HuH-7.5 (cell line): ENCODE measurements at places on chromosomes 1 and 21.

- no peak for DNase-seq
These were observed 270.2 kb downstream of the PTPRC start for GRCh38 chr1:198908995-198909394.

DNA sequence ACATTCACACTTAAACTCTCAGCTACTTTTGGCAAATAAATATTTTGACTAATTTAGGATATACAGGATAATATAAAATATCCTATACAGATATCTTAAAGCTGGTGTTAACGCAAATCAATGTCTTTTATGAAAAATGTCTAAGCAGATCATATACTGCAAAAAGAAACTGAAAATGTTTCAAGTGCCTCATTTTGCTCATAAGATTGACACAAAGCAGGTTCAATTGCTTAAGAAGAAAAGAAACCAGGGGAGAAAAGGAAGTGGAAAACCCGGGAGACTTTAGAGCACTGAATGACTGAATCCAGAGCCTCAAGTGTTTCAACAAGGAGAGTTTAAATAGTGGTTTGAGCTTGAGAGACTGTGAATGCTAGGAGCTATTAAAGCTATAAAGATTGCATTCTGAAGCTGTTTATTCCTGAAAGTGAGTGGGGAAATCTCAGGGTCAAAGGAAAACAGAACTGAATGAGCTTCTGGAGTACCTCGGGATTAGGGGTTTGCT lies 1943.0 kb downstream of the MRPL39 start:
- DNase-seq: no peak

DNA sequence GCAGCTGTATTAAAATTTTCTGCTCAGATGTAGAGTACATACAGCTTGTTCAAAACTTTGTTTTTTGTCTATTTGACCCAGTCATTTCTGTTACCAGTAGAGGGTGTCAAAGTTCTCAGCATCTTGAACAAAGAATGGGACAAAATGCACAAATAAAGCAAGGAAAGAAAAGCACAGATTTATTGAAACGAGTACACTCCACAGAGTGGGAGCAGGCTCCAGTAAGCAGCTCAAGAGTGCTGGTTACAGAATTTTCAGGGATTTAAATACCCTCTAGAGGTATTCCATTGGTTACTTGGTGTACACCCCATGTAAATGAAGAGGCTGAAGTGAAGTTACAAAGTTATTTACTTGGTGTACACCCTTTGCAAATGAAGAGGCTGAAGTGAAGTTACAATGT lies 8.9 kb upstream of the PRMT6 start:
- no peak for DNase-seq

DNA sequence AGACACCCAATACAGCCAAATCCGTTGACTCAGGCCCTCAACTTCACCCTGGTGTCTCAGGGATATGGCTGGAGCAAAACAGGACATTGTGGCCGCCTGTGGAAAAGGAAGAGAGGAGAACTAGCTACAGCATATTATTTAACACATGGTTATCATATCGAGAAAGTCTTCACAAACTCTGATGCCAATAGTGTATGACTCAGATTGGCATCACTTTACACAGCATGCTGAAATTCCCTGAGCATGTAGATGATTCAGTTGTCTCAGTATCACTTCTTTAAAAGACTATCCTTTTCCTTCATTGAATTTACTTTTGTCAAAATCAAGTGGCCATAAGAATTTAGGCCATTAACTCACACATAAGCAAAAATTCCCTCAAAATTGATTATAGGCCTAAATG lies 20.1 kb downstream of the HSD3B2 start:
- no peak for DNase-seq

- no peak for DNase-seq
These were observed 51.1 kb downstream of the PRDM16 start for GRCh38 chr1:3120140-3120539.
